ENCODE measurements at places on chromosomes 16 and 17.

- no peak for DNase-seq
These were observed 63.4 kb downstream of the ANKRD11 start for GRCh38 chr16:89426736-89427530.

- no peak for DNase-seq
These were observed 8.1 kb downstream of the DNAJC7 start for GRCh38 chr17:42009170-42009569.

- DNase-seq: no peak
These were observed 49.4 kb downstream of the DUSP14 start for GRCh38 chr17:37538981-37539659.

DNA sequence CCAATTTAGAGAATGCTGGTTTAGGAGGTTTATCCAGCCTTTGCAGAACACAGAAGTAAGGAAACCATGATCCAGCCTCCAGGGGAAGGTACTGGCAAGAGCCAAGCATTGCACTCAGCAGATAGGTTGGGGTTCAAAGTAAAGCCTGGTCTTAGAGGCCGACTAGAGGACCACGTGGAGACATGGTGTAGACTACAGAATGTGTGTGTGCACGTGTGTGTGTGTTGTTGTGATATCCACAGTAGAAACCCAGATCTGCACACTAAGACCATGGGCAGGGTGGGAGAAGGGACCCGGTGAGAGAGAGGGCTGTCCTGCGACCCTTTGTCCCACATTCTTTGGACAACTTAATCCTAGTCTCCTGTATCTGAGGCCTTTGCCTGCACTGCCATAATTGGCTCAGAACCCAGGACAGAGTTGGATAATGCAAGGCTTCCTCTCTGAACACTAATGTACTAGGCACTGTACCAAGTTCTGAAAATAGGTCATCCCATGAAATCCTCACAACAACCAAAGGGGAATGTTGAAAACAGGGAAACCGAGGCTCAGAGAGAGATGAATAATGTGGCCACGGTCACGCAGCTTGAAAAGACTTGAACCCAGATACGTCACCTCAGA, 325.1 kb upstream of the HSBP1 start:
- DNase-seq: no peak

GRCh38 chr17:19510903-19511302, 22.8 kb upstream of the SLC47A1 start:
- no peak for DNase-seq

DNA sequence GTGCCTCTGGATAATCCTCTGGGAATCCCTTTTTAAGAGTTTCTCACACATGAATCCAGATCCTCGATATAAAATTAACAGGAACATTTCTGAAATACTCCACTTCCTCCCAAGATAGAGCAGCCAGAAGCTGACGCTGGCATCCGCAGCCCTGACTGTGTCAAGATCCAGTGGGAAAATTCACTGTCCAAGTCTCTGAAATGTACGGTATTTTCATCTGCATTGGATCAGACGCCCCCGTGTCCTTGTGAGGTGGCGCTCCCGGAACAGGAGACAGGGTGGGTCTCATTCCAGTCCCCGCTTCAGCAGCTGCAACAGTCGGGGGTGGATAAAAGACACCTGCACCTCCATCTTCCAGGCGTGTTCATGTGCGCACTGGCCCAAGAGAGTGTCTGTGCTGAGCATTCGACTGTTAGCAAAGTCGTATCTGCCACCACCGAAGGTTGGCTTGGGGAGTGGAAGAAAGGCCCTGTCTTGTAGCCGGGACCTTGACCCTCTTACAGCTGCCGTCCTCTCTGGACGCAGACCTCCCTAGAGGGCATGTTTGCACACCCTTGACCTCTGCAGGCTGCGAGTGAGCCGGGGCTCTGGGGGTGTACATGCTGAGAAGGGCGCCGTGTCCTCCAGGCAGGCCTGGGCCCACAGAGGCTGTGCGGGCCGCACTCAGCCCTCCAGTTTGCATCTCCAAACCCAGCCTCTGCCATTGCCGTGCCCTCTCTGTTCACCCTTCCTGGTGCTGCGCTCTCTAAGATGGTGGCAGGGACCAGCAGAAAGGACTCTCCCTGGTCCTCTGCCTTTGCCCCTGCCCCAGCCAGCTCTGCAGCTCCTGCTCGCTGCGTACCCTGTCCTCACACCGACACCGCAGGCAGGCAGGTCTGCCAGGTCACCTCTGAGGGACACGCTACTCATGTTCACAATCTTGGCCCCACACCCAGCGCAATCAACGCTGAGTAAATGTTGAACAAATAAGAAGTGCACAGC, 72.0 kb upstream of the CHMP6 start:
- no peak for DNase-seq

DNA sequence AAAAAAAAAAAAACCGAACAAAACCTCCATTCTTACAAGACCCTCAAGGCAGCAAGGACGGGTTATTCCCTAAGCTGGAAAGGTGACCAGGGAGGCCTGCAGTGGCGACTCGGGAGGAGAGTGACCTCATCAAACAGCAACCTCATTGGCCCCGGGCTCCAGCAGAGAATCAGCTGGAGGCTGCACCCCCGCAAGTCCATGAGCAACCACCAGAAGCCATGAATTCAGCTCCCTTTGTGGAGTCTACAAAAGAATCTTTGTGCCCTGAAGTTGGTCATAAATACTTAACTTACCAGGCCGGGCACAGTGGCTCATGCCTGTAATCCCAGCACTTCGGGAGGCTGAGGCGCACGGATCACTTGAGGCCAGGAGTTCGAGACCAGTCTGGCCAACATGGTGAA, 80.9 kb upstream of the CREBBP start:
- no peak for DNase-seq

GRCh38 chr16:65120831-65121721, 787 bp downstream of the CDH11 start:
- DNase-seq: no peak

- DNase-seq: no peak
These were observed 107.5 kb upstream of the ZNF750 start for GRCh38 chr17:82947051-82947991.

DNA sequence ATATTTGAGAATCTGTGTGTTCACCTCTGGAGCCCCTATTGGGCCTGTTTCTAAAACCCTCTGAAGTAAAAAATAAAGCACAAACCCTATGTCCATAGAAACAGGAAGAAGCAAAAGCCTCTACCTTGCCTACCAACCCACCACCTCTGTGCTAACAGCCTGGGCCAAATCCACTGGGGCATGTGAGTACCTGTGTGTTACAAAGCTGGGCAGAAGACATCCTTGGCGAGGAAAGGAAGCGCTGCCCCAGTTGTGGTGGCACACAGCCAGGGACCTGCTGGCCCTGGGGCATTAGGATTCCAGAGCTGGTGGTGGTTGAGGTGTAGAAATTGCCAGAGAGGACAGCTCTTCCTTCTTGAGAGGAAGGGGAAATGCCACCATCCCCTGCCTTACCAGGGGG, 30.0 kb downstream of the MYO18A start:
- DNase-seq: no peak

GRCh38 chr17:79984877-79985276, 50.8 kb downstream of the TBC1D16 start:
- no peak for DNase-seq

- no peak for DNase-seq
These were observed 376.1 kb upstream of the ERCC4 start for GRCh38 chr16:13543850-13544249.

DNA sequence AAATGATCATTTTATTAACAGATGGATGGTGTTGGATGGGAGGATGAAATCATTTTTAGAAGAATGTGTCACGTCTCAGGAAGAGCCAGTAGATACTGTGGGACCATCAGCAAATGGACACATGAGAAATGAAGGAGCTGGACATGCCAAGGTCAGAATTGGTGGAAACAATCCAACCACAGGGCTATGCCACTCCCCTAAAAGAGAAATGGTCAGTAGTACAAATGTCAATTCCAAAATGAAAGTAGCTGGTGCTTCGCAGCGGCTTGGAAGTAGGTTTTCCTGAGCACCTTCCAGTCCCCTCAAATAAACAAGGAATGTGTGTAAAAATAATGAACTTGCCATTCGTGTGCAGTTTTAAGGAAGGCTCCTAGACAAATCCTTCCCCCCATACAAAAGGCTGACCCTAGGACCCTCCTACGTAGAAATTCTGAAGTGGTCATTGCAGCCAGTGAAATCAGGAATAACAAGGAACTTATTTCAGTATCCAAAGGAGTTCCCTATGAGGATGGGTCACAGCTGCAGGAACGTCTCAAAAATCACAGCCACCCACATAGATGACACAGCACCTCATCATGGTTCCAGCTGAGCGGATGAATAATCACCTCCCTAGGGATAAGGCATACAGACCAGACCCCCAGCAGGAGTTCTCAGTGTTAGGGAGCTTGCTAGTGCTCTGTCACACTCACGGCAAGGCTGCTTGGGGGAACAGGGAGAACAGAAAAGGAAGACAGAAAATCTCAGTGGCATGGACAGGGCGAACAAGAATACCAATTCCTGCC, 239.2 kb downstream of the HS3ST3A1 start:
- no peak for DNase-seq

DNA sequence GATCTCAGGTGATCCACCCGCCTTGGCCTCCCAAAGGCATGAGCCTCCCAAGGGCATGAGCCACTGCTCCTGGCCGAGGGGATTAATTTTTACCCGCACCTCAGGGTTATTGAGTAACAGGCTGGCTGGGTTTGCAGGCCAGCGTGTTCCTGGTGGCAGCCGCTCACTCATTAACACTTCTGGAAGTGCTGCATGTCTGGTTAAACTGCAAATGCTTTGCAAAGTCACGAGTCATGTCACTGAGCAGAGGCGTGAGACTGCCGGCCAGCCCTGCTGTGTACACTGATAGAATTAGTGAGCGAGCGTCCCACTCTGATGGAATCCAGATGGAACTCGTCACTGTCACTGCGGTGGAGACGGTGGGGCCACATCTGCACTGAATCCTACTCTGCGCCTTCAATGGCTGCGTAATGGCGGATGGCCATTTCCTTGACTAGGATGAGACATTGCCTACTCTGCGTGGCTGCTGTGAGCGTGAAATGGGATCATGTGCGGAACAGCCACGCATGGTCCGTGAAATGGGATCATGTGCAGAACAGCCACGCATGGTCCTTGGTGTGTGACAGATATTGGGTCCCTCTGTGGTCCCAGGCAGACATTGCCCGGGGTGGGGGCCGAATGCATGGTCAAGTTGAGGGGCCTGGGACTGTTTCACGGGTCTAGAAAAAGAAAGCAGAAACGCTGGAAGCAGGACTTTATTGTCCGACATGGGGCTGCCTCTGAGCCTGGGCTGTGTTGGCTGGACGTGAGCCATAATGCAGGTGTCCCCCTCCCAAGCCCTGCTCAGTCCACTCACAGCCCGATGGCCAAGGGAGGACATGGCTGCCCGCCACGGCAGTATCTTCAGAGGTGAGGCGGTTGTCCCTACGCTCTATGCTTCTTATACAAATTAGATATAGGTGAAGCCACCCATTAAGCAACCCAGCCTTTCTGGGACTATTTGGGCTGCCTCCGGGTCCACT, 740 bp upstream of the SLC5A10 start:
- no peak for DNase-seq

DNA sequence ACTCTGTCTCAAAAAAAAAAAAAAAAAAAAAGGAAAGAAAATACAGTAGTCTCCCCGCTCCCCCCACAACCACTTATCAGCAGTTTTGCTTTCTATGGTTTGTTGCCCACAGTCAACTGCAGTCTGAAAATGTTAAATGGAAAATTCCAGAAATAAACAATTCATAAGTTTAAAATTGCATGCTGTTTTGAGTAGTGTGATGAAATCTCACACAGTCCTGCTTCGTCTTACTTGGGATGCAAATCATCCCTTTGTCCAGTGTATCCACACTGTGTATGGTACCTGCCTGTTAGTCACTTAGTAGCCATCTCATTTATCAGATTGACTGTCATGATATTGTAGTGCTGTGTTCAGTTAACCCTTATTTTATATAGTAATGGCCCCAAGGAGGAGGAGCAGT, 41.5 kb downstream of the NF1 start:
- DNase-seq: no peak

DNA sequence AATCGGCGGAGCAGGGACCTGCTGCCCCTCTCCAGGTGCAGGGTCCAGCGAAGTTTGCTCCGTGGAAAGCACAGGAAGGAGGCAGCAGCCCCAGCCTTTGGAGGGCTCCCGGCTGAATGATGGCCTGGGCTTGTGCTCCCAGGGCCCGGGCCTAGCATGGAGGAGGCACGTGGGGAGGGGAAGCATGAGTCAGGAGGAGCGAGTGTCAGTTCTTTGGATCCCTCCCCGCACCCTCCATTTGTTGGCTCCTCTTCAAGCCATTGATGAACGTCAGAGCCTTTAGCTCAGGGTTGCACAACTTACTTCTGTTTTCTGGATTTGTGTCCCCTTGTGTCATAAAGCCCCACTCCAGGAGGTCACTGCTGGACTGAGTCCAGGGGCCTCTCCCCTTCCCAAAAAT, 25.8 kb downstream of the TTYH2 start:
- no peak for DNase-seq

GRCh38 chr17:64765191-64765889, 103.2 kb upstream of the SMURF2 start:
- DNase-seq: no peak

DNA sequence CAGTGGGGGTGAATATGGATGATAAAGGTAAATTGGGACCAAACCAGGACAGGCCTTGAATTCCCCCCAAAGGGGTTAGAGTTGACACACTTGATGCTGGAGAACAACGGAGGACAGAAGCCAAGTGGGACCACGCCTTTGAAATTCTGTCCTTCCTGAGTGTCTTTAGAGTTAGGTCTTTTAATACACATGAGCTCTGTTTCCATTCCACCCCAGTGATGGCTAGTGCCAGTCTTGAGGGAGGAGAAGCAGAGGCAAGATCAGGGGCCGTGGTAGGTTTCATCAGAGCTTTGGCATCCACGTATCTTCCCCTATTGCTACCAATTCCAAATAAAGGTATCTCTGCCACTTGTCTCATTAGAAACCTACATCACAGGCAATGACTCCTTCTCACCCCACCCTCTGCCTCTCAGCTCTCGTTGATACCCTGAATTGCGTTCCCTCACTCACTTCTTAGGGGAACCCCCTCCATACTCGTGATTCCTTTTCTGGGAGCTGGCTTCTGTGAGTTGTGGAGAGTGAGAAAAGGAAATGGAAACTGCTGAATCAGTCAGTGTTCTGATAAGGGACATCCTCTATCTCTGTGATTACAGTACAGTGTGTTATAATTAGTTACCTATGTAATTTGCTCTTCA, 2.4 kb upstream of the CCL3L1 start:
- no peak for DNase-seq

GRCh38 chr16:3577302-3577752, at the start of gene NLRC3:
Gene NLRC3 (minus strand): TSS chr16:3577403. CDS start chr16:3565036, 12,367 bp downstream.
- DNase-seq: no peak

DNA sequence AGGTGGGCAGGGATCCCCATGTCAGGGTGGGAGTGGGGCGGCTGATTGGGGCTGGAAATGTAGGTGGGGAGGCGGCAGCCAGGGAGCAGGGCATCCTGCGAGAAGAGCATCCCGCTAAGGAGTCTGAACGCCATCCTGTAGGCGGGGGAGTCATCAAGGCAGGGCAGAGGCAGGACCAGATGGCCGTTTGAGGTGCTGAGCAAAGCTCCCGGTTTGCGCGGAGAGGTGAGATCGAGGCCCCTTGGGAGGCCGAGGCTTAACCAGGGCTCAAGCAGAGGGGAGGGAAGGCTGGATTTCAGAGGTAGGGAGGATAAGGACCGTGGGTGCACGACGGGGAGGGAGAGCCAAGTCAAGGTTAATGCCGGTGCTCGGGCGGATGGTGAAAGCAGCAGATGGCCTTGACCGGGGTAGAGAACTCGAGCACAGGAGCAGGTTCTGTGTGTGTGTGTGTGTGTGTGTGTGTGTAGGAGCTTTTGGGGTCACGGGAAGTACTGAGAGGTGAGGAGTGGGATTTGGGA, 472 bp upstream of the NME2 start:
- no peak for DNase-seq

GRCh38 chr17:7137171-7137943, 22.7 kb upstream of the ASGR2 start:
- DNase-seq: no peak

- no peak for DNase-seq
These were observed 89.0 kb upstream of the TMEM97 start for GRCh38 chr17:28230011-28230410.

All from cortex of kidney (tissue), 1 donor.